ENCODE measurements at places on chromosomes 13 and 19.
A peak's percentile ranks its signal among the peaks of the same experiment; 100 is the strongest.

- no peak for DNase-seq
Measured at GRCh38 chr13:27971776-27972477, 2.8 kb upstream of the CDX2 start.

- no peak for DNase-seq
Measured at GRCh38 chr13:23960566-23961156, 63.4 kb upstream of the C1QTNF9B start.

GRCh38 chr13:95956589-95957148, 96.5 kb downstream of the UGGT2 start:
- no peak for DNase-seq

DNA sequence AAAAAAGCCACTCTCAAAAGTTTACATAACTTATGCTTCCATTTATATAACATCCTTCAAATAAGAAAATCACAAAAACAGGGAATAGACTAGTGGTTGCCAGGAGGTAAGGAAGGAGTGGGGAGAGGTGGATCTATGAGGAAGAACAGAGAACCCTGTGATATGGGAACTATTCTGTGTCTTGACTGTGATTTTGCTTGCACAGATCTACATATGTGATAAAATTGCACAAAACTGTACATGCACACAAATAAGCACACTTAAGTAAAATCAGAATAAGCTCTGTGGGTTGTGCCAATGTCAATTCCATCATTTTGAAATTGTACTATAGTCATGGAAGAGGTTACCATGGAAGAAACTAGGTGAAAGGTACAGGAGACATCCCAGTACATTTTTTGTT, 121.6 kb upstream of the SGCG start:
- DNase-seq = no peak

DNA sequence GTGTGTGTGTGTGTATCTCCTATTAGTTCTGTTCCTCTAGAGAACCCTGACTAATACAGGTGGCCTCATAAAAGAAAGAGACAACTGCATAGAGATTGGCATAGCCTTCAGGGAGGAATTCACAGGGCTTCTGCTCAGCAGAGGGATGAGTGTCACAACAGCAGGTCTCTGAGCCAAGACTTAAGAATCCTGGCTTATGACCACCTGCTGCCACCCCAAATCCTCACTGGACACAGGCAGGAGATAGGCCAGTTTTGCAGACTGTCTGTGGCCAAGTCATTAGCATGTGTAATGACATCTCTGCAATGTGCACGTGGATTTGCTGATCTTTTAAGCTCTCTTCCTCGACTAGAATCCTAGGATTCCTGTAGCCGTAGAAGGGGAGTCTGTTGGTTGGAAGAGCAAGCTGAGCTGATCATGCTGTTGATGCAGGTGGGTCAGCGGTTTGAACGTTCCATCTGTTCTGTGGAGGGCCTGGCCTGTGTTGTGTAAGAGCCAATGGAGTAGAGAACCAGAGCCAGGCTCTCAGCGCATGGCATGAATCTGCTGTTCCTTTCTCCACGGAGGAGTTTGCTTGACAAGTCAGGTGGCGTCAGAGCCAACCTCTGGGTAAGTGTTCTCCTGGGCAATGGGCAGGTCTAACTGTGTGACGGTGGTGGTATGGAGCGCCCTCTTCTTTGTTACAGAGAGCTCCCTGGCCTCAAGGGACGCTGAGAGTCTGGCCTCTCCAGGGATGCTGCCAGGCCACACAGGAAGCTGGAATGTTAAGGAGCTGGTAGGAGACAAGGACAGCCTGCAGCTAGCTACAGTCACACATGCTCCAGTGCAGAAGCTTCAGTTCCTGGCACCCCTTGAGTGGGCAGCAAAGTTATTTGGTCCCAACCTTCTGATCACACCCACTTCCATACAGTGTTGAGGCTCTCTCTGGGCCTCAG, 503.1 kb downstream of the FOXO1 start:
- DNase-seq = no peak

GRCh38 chr19:49570997-49571676, 9.2 kb downstream of the NOSIP start:
- no peak for DNase-seq

DNA sequence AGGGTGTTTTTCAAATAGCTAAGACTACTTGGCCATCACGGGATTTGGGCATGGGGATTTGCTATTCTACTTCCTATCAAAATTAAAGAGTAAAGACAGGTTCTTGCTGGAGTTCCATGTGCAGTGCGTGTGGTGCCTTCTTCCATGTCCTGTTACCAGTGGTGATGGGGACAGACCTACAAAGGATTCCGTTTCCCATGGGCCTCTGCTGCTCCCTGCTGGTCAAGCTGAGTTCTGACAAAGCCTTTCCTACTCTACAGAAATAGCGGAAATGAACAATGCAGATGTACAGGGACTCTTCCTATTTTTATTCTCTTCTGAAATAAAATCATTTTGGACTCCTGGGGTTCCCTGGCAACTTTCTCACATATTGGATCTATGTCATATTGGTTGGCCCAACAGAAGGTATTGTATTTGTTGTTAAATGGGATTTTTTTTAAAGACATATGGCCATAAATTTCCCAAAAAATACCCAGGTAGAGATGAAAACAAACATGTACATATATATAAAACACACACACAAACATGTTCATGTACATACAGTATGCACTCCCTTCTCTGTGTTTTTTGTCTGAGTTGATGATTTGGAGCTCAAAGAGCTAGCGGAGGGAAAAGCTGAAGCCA, 90.5 kb upstream of the SLC15A1 start:
- DNase-seq = peak; percentile 82

All from psoas muscle (tissue), 8 donors.